ENCODE measurements at places on chromosomes 11 and 22.

DNA sequence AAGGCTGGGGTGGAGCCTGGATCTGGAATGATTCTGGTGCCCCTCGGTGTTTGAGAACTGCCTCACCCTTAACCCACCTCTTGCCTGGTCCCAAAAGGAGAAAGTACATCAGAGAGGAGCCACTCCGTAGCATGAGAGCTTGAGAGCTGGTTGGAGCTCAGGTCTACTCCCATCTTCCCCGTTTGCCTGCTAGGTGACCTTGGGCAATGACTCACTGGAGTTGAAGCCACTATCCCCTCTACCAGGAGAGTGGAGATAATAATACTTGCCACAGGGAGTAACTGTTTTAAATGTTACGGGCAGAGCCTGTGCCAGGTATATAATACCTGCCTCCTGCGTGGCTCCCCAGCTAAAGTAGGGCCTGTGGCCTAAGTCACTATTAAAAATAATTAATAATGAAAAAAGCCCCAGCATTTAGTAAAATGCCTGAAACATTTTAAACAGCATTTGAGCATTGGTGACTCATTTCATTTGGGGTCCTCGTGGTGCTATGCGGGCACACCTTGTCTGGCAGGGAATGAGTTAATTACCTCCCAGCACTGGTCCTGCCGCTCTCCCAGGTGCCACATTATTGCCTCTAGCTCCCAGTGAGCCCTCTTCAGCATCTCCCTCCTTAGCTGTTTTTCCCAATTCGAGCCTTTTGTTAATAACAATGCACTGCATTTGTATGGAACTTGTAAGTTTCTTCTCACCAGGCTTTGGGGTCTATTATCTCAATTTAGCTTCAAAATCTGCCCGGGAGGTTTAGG is 22.5 kb downstream of the CYTH4 start:
- DNase-seq: peak; percentile 73

- no peak for DNase-seq
Observed at GRCh38 chr22:35634015-35634414, 14.2 kb upstream of the APOL6 start.

- DNase-seq: peak; percentile 68
Observed at GRCh38 chr11:1652771-1653540, 23.4 kb downstream of the KRTAP5-5 start.

- DNase-seq: peak; percentile 59
Observed at GRCh38 chr11:68843052-68843561, 1.4 kb upstream of the CPT1A start.

DNA sequence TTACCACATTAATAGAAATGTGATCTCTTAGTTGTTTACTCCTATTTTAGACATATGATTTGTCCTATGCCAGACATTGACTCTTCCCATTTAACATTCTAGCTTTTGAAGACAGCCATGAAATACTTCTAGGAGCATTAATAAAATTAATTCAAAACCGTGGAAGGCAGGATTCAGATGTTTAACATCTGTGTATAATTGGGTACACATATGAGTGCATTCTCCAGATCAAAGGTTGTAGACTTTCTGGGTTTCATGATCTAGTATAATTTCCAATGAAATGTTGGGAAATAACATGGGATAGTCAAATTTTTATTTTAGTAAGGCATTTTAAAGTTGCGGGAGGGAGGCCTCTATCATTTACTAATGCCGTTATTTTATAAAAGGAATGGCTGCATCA is 35.2 kb upstream of the CCDC89 start:
- no peak for DNase-seq

GRCh38 chr11:65574109-65574810 is 1.6 kb upstream of the EHBP1L1 start:
- peak; percentile 89 for DNase-seq

- no peak for DNase-seq
Observed at GRCh38 chr11:13166036-13166435, 111.6 kb upstream of the BMAL1 start.

GRCh38 chr11:10727146-10727851 is 23.7 kb upstream of the CTR9 start:
- DNase-seq: no peak

GRCh38 chr11:96238563-96239135 is 104.3 kb downstream of the MAML2 start:
- no peak for DNase-seq

DNA sequence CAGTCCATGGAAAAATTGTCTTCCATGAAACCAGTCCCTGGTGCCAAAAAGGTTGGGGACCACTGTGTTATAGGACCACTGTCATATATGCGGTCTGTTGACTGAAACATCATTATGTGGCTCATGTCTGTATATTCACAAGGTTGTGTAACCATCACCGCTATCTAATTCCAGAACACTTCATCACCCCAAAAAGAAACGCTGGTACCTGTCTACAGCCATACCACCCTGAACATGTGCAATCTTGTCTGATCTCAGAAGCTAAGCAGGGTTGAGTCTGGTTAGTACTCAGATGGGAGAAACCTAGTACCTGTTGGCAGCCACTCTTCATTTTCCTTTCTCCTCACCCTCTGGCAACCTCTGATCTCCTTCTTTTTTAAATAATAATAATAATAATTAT is 12.9 kb upstream of the PIK3IP1 start:
- DNase-seq: no peak

- peak; percentile 55 for DNase-seq
Observed at GRCh38 chr11:121929581-121929980, 186.4 kb downstream of the BLID start.

Measured in adrenal gland (tissue), 19 donors.